Muscle of leg (tissue), 16 donors: ENCODE measurements at places on chromosomes 11 and 22.
A peak's percentile ranks its signal among the peaks of the same experiment; 100 is the strongest.

DNA sequence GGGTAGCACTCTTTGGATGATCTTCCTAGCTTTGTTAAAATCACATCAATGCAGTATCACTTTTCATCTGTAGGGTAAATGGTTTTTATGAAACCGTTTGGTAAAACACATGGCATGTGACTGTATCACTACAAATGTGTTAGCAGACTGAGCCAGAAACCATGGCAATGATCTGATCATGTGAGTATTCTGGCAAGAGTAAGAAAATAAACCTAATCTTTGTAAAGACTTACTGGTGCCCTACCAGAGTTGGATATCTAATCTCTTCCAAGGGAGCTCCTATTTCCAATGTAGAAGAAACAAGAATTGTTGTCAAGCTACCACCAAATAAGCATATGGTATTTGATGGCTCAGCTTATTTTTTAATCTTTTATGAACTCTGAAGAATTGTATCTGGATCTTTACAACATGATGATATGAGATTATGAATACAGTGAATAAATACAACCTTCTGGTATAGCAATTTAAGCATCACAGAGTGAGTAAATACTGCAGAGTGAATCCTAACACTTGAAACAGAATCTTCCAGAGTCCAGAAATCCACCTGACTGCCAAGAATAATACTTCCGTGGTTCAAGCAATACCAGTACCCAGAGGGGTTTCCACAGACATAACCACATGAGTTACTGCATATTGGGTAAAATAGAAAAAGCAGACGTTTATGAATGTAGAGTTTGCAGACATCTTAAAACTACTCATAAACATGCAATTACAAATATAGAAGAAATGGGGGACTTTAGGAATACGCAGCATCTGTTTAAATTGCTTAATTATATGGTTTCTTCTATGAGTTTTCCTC lies 238.8 kb downstream of the TTC28 start:
- peak; percentile 74 for DNase-seq

GRCh38 chr22:44999687-45000086 lies 10.1 kb downstream of the PHF21B start:
- no peak for DNase-seq

GRCh38 chr11:129657866-129658525 lies 157.7 kb upstream of the TMEM45B start:
- peak; percentile 36 for DNase-seq

- peak; percentile 16 for DNase-seq
These were observed 631.4 kb upstream of the KIRREL3 start for GRCh38 chr11:127631974-127632373.

- DNase-seq: no peak
These were observed 243.2 kb downstream of the CASP12 start for GRCh38 chr11:104655066-104655465.

DNA sequence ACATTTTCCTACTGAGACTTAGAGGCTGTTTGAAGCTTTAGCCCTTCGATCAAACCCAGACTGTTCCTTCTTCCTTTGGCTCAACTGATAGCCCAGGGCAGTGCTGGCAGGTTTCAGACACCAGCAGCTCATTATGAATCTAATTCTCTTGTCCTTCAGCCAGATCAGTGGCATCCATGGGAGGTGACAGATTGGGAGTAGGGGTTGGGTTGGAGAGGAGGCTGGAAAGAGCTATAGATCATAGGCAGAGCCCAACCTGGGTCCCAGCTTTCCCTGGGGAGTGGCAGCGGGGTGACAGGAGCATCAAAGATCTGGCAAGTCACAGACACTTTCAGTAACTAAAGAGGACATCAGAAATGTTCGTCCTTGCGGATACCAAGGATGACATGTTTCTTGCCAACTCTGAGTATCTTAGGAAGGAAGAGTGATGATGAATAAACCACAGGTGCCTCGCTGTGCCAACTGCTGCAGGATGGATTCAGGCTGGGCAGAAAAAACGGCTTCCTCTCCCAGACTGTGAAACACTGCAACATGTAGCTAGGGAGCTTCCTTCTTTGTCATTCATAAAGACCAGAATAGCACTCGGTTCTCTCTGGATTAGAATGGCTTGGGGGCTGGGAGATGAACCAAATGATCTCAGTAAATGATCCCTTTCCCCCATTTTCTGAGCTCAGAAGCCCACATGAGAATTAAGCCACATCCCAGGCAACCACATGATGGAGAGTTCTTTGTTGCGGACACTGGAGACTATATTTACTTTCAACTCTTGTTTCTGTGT lies 19.1 kb downstream of the ABCC8 start:
- peak; percentile 29 for DNase-seq

DNA sequence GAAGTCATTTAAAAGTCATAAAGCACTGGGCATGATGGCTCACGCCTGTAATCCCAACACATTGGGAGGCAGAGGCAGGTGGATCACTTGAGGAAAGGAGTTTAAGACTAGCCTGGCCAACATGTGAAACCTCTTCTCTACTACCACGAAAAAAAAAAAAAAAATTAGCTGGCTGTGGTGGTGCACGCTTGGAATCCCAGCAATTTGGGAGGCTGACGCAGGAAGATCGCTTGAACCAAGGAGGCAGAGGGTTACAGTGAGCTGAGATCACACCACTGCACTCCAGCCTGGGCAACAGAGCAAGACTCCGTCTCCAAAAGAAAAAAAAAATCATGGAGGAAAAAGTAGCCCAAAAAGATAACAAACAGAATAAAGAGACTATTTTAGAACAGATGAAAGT lies 42.2 kb downstream of the NUP98 start:
- DNase-seq: no peak

DNA sequence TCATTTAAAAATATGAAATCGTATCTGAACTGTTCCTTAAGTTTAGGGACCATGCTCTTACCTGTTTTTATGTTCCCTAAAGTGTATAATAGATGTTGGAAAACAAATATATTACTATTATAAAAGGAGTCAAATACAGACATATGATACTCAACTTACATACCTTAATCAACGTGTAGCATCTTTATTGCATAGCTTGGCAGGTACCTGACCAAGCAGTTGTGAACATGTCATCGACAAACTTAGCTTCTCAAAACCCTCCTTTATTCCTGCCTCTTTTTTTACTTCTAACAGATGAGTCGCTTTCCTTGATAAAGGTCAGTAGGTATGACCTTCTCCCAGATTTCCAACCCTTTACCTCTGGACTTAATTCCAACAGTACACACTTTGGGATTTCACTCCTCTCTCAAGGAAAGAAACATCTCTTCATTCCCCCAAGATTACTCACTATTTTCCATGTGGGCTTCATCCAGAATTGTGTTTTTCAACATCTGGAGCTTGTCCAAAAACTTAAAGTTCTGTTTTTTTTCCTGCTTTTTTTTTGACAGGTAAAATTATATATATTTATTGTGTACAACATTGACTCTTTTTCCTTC lies 11.9 kb downstream of the HIPK3 start:
- peak; percentile 27 for DNase-seq

- DNase-seq: no peak
These were observed 131.6 kb downstream of the MN1 start for GRCh38 chr22:27669798-27670599.

DNA sequence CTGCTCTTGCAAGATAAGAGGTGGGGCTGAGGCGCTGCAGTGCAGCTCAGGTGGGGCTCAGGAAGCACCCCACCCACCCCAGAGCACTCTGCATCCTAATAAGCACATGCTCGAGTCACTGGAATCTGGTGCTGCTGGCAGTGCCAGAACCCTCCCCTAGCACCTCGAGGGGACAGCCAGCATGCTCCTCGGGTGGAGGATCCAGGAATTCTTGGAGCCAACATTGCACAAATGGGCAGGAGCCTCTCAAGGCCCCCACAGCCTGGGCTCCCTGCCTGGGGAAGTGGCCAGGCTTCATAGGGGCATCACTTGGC lies 27.5 kb upstream of the CABP7 start:
- DNase-seq: no peak

GRCh38 chr11:76234021-76234415 lies 27.7 kb upstream of the WNT11 start:
- no peak for DNase-seq

DNA sequence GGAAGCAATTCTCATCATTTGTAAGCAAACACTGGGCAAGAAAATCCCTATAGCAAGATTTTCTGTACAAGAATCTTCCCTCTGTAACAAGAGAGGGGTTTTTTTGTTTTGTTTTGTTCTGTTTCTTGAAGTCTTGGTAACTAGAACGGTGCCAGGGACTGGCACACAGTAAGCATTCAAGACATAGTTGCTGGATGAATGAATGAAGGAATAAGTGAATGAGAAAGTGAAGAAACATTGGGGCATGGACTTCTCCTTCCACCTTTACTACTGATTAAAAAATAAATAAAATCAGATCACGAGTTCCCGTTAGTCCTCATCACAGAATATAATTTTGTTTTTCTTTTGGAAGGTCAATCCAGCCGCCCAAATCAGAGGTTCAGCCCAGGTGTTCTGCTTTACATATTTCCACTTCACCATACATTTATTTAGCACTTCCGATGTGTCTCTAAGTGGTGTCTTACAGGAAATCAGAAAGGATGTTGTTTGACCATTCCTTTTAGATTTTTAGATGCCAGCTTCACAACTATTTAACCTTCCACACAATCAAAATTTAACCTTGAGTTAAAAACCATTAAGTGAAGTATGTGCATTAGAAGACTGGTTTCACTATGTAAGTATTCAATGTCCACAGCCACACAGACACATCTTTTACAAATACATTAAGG lies 281.2 kb downstream of the CADM1 start:
- DNase-seq: no peak

DNA sequence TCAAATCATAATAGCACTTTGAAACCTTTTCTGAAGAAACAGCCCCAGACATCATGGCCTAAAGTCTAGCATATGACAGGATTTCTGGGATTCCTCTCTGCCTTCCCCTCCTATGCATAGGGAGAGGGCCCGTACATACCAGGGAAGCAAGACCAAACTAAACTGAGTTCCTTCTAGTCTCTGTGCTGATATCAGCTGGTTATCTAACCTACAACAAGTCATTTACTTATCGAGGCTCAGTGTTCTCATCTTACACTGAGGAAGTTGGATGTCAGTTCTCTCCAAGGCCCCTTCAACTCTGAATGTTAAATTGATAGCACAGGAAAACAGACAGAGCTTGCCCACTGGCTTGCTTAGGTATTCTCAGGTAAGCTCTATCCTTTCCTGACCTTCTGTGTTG lies 17.0 kb upstream of the GRIK4 start:
- DNase-seq: no peak

DNA sequence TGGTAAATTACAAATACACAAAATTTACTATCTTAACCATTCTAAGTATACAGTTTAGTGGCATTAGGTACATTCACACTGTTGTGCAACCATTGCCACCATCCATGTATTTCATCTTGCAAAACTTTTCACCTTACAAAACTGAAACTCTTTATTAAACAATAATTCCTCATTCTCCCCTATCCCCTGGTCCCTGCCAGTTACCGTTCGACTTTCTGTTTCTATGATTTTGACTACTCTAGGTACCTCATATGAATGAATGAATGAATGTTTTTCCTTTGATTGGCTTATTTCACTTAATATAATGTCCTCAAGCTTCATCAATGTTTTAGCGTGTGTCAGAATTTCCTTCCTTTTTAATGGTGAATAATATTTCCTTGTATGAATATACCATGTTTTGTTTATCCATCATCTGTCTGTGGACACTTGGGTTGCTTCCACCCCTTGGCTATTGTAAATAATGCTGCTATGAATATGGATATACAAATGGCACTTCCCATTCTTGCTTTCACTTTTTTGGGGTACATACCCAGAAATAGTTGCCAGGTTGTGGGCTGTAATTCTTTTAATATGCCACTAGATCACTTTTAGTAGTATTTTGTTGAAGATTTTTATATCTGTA lies 93.0 kb downstream of the UVRAG start:
- DNase-seq: no peak

DNA sequence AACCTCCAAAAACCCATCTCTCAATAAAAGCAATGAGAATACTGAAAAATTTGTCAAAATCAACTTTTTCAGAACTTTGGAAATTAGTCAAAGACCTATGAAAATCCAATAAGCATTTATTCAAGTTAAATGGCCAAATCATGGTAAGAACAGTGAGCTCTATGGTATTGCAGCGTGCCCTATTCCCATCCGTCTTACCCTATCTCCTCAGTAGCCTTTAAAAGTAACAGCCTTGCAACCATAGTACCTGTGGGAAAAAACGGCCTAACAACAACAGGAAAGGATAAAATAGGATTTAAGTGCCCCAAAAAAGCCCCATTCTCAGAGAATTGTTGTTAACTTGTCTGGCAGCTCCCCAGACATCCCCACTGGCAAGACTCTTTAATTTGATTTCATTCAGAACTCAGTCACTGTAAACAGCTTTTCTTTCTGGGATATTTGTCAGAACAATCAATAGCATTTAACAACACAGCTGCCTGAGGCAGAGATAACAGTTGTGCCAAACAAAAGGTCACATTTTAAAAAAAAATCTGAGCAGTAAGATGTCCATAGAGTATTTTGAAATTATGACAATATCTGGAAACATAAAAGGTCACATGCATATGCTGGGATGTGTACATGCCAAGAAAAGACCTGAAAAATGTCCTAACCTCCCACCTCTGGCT lies 18.8 kb upstream of the MS4A8 start:
- no peak for DNase-seq

- no peak for DNase-seq
These were observed 24.2 kb downstream of the OR5B17 start for GRCh38 chr11:58334708-58335107.

- DNase-seq: no peak
These were observed 130.0 kb upstream of the NTM start for GRCh38 chr11:131240421-131240820.

DNA sequence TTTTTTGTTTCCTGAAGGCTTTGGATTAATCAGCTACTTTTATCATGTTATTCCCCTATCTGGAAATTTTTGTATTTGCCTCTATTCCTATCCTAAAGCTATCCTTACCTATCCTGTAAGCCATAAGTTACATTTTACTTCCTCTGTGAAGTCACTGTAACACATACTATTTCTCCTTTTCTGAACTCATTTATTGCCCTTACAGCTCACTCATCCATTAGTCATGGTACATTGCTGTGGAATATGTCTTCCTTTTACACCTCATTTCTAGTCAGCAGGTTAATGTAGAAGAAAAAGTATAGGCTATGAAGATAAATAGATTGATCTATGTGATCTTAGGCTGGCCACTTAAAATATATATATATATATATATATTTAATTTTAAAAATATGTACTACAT lies 28.0 kb downstream of the SWAP70 start:
- DNase-seq: no peak
